ENCODE measurements at places on chromosomes 2 and 18.

DNA sequence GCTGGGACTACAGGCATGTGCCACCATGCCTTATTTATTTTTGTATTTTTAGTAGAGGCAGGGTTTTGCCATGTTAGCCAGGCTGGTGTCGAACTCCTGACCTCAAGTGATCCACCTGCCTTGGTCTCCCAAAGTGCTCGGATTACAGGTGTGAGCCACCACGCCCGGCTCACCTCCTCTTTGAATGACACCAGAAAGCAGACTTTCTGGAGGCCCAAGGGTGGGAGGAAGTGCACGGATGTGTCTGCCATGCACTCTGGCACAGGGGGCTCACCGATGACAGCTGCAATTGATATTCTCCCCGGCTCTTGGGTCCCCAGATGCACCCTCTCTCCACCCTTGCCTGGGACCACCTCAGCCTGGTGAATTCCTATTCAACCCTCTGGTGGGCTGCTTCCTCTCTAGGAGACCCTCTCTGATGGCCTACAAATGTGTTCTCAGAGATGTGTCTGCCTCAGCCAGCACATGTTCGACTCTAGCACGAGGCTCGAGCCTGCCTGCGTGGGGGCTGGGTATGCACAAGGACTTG lies 87.3 kb downstream of the SEPTIN10 start:
- no peak for DNase-seq

- no peak for DNase-seq
Observed at GRCh38 chr2:56630286-56630685, 446.5 kb downstream of the CCDC85A start.

GRCh38 chr2:65992198-65992554 lies 442.7 kb upstream of the MEIS1 start:
- no peak for DNase-seq

GRCh38 chr2:185161701-185162100 lies 563.4 kb downstream of the ZNF804A start:
- DNase-seq = no peak

DNA sequence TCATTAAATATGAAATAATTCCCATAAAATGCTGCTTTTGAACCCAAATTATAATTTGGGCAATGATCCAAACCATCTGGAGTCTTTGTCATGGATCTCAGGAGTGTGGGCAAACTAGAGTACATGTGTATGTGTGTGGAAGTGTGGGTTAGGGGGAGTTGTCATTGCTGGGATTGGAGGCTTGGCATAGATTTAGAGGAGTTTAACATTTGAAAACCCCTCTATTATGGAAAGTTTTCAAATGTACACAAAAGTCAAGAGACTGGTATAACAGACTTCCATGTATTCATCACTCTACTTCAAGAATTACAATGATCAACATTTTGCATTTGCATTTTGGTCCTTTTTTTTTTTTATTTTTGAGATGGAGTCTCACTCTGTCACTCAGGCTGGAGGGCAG lies 159.1 kb downstream of the MEIS1 start:
- no peak for DNase-seq

- DNase-seq = no peak
Observed at GRCh38 chr2:129334128-129334527, 645.3 kb upstream of the RAB6C start.

DNA sequence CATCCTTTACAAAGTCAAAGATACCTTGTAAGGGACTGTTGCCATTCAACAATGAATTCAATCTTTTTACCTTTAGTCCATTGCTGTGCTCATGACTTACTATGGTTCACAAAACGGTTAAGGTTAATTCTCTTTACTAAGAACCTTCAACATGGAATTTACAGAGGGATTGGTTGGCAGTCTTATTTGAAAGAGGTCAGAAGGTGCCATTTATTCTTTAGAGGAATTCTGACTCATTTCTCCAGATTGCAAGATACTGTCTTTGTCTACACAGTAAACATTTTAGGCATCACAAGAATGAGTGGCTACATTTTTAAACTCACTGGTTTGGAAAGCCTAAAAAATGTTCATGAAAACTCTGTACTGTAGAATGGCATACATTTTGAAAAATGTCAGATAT lies 17.4 kb downstream of the KCNH7 start:
- DNase-seq = no peak

- DNase-seq = no peak
Observed at GRCh38 chr2:238220274-238220891, 16.9 kb upstream of the ILKAP start.

- no peak for DNase-seq
Observed at GRCh38 chr2:69237070-69237670, 149.9 kb downstream of the GFPT1 start.

DNA sequence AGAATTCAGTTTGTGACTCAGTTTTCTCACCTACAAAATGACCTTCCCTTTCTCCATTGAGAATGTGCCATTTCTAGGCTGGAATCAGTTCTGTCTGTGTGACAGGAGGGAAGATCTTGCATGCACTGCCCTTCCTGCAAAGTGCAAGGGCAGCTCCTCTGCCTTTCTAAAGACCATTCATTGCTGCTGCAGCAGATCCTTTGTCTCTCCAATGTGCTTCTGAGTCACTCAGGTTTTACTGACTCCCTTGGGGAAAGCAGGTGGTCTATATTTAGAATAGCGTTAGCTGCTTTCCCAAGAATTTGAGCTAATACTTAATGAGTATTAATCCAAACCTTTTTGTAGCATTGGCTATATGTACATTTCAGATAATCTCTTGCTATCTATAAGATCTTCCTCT lies 62.5 kb downstream of the DAW1 start:
- no peak for DNase-seq

DNA sequence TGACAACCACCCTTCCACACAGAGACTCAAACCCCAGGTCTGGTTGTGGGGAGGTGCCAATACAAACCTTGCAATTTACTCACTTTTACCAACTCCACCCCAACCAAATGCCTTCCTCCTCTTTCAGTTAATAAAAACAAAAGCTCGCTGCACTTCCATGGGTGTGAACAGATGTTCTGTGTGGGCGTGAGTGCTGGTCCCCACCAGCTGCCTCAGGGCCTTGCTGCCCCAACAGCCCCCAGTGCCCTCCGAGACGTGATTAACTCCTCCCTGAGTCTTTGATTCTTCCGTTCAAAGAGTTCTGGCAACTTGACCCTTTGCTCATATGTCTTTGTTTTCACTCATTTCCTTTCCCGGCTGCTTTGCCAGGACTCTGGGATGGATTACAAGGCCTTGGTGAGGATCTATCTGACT lies 258.9 kb upstream of the CXCR4 start:
- no peak for DNase-seq

Data from SHP77 treated with DMSO at 0.1 percent for 48 hours (cell line).